Cardiac fibroblast (primary cell): ENCODE measurements at places on chromosomes 13 and 19.

DNA sequence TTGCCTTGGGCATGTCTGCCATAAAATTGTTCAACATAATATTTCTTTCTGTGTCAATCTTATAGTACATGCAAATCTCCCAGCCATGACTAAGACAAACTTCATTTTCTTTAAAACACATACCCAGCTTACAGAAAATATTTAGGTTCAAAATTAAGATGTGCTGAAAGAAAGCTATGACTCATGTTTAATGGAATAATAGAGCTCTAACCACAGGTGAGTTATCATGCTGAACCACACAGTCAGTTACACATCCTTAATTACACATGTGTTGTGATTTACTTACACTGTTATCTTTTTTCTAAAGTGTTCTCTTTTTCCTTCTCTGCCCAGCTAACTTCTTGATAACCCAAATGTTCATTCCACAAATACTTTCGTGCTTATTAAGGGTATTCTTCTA lies 1831.2 kb downstream of the OLFM4 start:
- no peak for DNase-seq

DNA sequence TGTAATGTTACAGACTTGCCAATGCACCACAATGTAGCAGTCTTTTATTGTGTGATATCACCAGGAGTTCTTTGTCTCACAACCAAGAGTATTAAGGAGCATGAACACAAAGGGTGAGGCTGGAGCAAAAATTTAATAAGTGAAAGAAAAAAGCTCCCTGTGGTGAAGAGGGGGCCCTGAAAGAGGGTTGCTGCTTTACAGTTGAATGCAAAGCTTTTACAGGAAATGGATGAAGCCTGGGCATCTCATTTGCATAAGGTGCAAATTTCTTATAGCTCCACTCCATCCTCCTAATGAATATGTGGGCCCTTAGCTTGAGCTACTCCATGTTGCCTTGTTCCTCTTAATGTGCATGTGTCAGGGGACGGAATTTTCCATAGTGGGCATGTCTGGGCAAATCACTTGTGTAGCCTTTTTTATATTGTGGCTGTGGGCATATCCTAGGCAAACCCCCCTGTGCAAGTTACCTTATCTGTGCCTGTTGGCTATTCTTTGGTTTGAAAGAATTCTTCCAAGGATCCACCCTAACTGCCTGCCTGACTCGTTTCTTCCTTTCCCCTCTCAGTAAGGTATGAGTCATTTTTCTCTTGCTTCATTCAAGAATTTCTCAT lies 45.3 kb upstream of the TRPC4 start:
- no peak for DNase-seq

- peak; percentile 84 for DNase-seq
These were observed 6.1 kb upstream of the KANK2 start for GRCh38 chr19:11203194-11204075.

GRCh38 chr13:70415136-70415535 lies 306.9 kb upstream of the KLHL1 start:
- DNase-seq: no peak

DNA sequence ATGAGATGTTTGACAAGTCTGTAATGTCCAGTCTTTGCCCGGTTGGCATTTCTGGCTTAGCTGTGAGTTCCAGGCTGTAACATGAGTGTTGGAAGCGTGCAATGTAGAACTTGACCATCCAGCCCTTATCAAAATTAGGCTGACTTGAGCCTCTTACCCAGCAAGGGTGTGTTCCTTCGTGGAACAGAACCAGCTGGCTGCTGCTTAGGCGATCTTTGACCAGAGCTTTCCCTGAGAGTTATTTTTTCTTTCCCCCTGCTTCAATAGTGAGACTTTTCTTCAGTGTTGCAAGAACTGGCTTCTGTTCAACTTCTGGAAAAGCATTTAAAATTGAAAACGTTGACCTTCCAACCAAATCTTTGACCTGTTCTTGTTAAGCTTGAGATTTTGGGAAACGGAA lies 6.5 kb downstream of the TNFSF13B start:
- no peak for DNase-seq

DNA sequence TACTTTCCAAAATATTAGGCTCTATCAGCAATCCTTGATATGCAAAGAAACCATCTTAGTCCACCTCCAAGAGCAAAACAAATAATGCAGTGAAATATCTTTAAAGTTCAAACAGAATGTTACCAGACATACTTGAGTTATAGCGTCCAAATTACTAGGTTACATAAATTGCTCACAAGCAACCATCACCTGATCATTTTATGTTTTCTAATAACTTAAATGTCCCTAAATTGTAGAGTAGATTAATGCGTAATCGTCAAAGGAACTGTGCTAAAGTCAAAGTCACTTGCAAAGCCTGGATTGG lies 350.6 kb upstream of the ARGLU1 start:
- DNase-seq: no peak

- peak; percentile 18 for DNase-seq
These were observed 7.4 kb upstream of the CDC34 start for GRCh38 chr19:524062-524674.

- DNase-seq: no peak
These were observed 1165.8 kb downstream of the OLFM4 start for GRCh38 chr13:54194233-54195024.

DNA sequence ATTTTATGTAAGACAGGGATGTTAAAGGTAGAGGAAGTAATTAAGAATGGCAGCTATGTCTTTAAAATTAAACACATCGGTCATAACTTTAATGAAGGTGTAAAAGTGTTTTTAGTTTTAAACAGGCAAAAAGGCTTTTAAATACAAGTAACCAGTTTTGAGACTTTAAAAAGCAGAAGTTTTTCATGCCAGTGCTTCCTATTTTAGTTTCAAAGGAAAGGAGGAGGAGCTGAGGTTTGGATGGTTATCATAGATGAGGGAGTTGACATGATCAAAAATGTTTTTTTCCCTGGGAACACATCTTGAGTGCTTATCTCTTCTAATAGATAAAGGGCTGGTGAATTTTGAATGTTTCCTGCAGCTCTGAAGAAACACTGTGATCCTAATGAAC lies 42.9 kb downstream of the LRCH1 start:
- DNase-seq: no peak

DNA sequence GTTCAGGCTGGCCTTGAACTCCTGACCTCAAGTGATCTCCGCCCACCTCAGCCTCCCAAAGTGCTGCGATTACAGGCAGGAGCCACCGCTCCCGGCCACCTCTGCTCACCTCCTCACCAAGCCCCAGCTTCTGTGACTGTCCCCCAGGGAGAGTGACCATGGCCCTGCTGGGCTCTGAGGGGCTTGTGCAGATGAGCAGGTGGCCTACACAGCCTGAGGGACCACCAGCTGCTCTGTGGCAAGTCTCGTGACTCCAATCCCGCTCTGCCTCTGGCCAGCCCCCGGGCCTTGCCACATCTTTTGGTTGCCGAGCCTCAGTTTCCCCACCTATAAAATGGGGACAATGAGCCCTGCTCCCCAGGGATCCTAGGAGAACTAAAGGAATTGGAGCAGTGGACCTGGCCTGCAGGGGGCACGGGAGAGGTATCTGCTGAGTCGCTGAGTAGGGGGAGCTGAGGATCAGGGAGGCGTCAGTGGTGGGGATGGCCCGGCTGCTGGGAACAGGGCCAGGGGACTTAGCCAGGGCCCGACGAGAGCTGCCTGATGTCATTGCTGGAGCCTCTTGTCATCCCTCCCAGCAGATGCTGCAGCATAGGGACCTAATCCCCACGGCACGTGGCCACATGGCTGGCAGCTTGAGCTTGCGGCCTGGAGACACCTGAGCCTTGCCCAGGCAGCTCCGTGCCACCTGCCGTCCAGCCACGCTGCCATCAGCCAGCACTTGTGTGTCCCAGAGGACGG lies 74.7 kb downstream of the GADD45B start:
- no peak for DNase-seq

DNA sequence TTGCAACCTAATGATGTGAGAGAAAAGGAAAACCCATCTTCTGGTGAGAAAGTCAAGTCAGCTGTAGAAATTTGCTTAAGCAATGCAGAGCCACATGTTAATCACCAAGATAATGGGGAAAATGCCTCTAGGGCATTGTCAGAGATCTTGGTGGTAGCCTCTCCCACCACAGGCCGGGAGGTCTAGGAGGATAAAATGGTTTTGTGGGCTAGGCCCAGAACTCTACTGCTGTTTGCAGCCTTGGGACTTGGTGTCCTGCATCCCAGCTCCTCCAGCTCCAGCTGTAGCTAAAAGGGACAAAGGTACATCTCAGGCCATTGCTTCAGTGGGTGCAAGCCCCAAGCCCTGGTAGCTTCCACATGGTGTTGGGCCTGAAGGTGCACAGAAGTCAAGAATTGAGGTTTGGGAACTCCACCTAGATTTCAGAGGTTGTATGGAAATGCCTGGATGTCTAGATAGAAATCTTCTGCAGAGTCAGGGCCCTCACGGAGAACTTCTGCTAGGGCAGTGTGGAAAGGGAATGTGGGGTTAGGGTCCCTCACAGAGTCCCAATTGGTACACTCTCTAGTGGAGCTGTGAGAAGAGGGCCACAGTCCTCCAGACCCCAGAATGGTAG lies 382.2 kb upstream of the KLHL1 start:
- no peak for DNase-seq
